ENCODE measurements at places on chromosomes 2 and 18. TPM values are rescaled to one million over a fixed set of nuclear protein-coding genes. Genes with fewer than 3 reads are reported as not detected.

Gene SCYGR4
- total RNA-seq: not detected

Gene TDRD15
- not detected for total RNA-seq

Gene DSG2
- 1.3 TPM for total RNA-seq

Gene CHST9
- total RNA-seq: not detected

Gene ABCG8
- not detected for total RNA-seq

Gene ACOXL
- total RNA-seq: not detected

Gene SPP2
- total RNA-seq: not detected

Gene HOXD12
- not detected for total RNA-seq

Gene HOXD1
- total RNA-seq: not detected

Gene ERMN
- 3.5 TPM for total RNA-seq

Gene CLEC4F
- not detected for total RNA-seq

Gene MORN2
- total RNA-seq: 2.8 TPM

Gene ARPC2
- 729 TPM for total RNA-seq

Gene EVX2
- total RNA-seq: not detected

Gene LHCGR
- not detected for total RNA-seq

Gene NXPH2
- total RNA-seq: not detected

Gene ORC2
- 52.6 TPM for total RNA-seq

Gene INHBB
- total RNA-seq: not detected

Gene SATB2
- 0.07 TPM for total RNA-seq

Gene SLC23A3
- total RNA-seq: 2.8 TPM

Gene NFATC1
- total RNA-seq: 37.1 TPM

Gene DLGAP1
- total RNA-seq: not detected

Gene DPP4
- 116 TPM for total RNA-seq

Gene CPO
- not detected for total RNA-seq

Gene METTL5
- total RNA-seq: 53.3 TPM

Gene OR6B2
- total RNA-seq: not detected

Gene ITGB6
- not detected for total RNA-seq

Gene GCG
- total RNA-seq: not detected

Gene ANKRD36C
- total RNA-seq: 81.1 TPM

Gene UBE2E3
- total RNA-seq: 41.7 TPM

Gene C1QL2
- total RNA-seq: not detected

Gene THOC1
- total RNA-seq: 46.7 TPM

Gene ANKRD29
- not detected for total RNA-seq

Gene RAB10
- total RNA-seq: 107 TPM

Gene NEB
- 0.48 TPM for total RNA-seq

Gene VSNL1
- total RNA-seq: not detected

Gene PASK
- total RNA-seq: 55.5 TPM

Gene SKOR2
- total RNA-seq: not detected

Data from activated CD4-positive, alpha-beta T cell treated with anti-CD3 and anti-CD28 coated beads, Interleukin-2, amount 10 ng/mL, durations not matched to agents 7 days and 5 days (primary cell).